ENCODE measurements at places on chromosomes 6 and 20. TPM values are rescaled to one million over a fixed set of nuclear protein-coding genes. Genes with fewer than 3 reads are reported as not detected.

The APCDD1L gene
- total RNA-seq = not detected

The TRIM15 gene
- not detected for total RNA-seq

The GHRH gene
- total RNA-seq = not detected

The RGL2 gene
- 52.6 TPM for total RNA-seq

The GGTLC1 gene
- total RNA-seq = not detected

The BMP2 gene
- total RNA-seq = not detected

The ADGRF4 gene
- not detected for total RNA-seq

The DEFB127 gene
- not detected for total RNA-seq

The ADGRG6 gene
- total RNA-seq = 0.35 TPM

The TSBP1 gene
- total RNA-seq = not detected

The KIAA0408 gene
- 2.7 TPM for total RNA-seq

The CYP39A1 gene
- total RNA-seq = not detected

The ADGRF5 gene
- total RNA-seq = not detected

The PRSS16 gene
- total RNA-seq = 1.5 TPM

The PRL gene
- total RNA-seq = not detected

The PPP1R18 gene
- 243 TPM for total RNA-seq

The FAM184A gene
- 8.3 TPM for total RNA-seq

The MICB gene
- total RNA-seq = 55.7 TPM

The ARMC12 gene
- 1.2 TPM for total RNA-seq

The DNAH8 gene
- 0.10 TPM for total RNA-seq

The GGT7 gene
- total RNA-seq = 7.2 TPM

The PNPLA1 gene
- not detected for total RNA-seq

The HLA-DRA gene
- total RNA-seq = 58.8 TPM

The THEMIS gene
- 101 TPM for total RNA-seq

The C6orf132 gene
- not detected for total RNA-seq

Measured in activated CD4-positive, alpha-beta T cell treated with anti-CD3 and anti-CD28 coated beads, Interleukin-2, amount 10 ng/mL, durations not matched to agents 7 days and 5 days (primary cell).